KBM-7 (cell line): ENCODE measurements at places on chromosomes 12 and 14.
A peak's percentile ranks its signal among the peaks of the same experiment; 100 is the strongest.

- DNase-seq, result no peak
These were observed 9.1 kb upstream of the BDKRB2 start for GRCh38 chr14:96195441-96196081.

GRCh38 chr12:82474181-82474797 is 116.0 kb downstream of the METTL25 start:
- DNase-seq, result no peak

DNA sequence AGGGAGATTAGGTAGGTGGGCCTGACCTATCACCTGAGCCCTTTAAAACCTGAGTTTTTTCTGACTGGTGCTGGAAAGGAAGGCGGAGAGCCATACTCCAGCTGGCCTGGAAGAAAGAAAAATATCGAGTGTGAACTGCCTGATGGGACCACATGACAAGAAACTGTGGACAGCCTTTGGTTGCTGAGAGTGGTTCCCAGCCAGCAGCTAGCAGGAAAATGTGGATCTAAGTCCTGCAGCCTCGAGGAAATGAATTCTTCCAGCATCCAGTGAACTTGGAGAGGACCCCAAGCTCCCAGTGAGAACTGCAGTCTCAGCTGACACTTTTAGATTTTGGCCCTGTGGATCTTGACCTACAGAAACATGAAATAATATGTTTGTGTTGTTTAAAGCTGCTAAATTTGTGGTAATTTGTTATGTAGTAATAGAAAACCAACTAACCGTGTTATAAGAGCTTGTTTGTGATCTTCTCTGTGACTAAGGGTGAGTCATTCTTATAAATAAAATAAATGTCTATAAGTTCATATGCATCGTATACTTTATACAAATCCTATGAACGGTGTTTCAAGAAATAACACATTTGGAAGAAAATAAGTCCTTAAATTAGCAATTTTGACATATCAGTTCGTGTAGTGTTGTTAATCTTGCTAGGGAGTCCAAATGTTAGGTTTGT is 359.6 kb downstream of the BMP4 start:
- no peak for DNase-seq

DNA sequence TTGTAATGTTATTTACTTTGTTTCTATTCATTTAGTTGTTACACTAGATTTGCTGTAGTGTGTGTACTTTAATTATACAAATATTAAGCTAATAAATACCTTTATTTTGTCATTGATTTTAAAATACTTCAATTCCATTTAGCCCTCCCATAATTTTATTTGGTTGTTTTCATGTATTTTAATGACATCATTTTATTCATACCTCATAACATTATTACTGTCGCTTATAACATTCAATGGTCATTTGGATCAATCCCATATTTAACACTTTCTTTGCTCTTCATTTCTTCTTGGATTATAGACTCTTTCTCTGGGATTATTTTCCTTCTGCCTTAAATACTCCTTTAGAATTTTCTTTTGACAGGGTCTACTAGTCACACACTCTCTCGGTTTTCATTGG is 86.6 kb upstream of the CAND1 start:
- DNase-seq, result no peak

DNA sequence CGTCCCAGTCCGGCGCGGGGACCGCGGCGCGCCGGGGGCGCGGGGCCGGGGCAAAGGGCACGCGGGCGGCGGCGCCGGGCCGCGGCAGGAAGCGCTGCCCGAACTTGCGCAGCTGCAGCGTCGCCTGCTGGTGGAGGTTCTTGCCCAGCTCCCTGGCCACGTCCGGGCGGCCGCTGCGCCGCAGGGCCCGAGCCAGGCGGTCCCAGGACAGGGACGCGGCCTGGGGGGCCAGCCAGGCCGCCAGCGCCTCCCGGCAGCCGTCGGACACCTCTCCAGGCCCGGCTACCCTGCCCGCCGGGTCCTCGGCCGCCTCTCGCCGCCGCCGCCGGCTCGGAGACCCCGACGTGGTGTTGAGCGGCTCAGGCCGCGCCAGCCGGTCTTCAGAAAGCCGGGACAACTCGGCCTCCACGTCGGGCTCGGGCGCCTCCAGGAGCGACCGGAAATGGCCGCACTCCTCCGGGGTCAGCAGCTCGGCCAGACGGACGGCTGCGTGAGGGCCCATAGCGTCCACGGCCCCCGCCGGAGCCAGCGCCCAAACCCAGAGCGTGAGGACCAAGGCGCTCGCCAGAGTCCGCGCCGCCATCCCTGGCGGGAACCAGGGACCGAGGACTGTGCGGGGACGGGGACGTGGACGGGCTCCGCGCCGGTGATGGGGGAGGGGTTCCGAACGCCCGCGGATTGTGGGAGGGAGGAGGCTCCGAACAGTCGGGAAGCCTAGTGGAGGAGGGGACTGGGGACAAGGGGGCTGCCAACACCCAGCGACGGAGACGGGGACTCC is 34.0 kb downstream of the FIGNL2 start:
- peak; percentile 31 for DNase-seq

DNA sequence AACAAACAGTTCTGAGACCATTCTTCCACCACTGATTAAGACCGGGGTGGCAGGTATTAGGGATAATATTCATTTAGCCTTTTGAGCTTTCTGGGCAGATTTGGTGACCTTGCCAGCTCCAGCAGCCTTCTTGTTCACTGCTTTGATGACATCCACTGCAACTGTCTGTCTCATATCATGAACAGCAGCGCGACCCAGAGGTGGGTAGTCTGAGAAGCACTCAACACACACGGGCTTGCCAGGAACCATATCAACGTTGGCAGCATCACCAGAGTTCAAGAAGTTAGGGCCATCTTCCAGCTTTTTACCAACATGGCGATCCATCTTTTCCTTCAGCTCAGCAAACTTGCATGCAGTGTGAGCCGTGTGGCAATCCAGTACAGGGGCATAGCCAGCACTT is 16.9 kb downstream of the AEBP2 start:
- no peak for DNase-seq

DNA sequence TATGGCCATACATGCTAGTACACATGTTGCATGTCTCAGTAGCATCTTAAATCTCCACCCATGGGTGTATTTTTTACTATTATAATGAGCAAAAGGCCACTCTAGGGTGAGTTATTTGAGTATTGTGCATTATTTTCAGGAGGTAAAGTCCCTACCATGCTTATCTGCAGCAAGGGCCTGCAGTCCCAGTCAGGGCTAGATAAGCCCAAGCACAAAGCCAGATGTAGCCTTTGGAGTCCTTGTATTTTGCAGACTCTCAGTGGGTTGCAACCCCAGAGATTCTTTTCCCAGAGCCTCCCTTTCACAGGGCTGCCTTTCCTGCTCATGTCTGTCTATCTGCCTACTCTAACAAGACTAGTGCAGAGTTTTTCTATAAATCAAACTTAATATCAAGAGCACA is 295.3 kb downstream of the IPO8 start:
- DNase-seq, result no peak

DNA sequence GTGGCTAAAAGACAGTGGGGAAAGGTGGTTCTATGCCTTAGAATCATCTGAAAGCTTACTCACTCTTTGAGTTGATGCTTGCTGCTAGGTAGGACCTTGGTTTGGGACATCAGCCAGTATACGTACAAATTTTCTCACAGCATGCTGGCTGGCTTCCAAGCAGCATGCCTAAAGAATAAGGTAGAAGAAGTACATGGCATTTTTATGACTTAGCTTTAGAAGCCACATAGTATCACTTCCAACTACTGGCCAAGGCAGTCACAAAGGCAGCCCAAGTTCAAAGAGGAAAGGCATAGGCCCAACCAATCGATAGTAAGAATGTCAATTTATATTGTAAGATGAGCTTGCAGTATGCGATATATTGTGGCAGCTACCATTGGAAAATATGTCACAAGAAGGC is 284.2 kb upstream of the CAND1 start:
- no peak for DNase-seq

DNA sequence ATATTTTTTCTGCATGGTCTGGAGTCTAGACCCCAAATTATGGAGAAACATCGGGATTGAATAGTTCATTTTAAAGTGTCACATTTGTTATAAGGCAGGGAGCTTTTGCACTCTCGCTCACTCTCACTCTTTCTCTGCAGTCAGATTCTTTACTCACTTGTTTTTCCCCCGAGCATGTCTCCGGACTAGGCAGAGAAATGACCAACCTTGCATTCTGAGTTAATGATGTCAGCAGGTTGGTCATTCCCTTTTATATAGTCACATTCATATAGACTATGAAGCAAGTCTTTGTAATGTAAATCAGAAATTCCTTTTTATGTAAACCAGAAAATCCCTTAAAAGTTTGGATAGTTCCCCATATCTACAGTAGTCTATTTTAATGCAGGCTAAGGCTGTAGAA is 4.1 kb downstream of the C12orf75 start:
- DNase-seq, result no peak

DNA sequence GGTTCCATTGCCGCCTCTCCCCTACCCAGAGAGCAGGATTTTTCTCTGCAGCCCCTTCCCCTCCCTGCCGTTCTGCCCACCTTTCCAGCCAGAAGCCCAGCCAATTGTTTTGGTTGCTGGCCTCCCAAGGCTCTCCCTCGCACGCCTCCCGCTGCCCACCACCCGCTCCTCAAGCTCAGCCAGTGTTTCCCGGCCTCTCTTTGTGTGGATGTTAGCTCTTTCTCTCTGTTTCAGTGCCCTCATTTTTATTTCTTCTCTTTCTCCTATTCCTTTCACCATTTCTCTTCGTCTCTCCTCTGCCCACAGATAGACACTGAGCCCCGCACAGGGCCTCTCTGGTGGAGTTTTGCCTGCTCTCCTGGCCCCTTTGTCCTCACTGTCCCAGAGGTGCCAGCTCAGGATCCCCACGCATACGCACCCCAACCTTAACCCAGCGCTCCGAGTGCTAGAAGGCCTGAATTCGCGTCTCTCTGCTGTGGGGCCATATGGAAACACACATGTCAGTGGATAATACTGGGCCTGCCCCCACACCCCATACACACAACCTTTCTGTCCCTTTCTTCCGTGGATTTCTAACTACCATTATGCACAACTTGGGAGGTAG is 54.9 kb downstream of the SMUG1 start:
- DNase-seq, result no peak

GRCh38 chr12:118189741-118190191 is 53.8 kb downstream of the PEBP1 start:
- no peak for DNase-seq

- no peak for DNase-seq
These were observed 422.9 kb downstream of the SNAPC1 start for GRCh38 chr14:62185078-62185477.

- DNase-seq, result no peak
These were observed 323.9 kb downstream of the TMEM132D start for GRCh38 chr12:129579879-129580278.

DNA sequence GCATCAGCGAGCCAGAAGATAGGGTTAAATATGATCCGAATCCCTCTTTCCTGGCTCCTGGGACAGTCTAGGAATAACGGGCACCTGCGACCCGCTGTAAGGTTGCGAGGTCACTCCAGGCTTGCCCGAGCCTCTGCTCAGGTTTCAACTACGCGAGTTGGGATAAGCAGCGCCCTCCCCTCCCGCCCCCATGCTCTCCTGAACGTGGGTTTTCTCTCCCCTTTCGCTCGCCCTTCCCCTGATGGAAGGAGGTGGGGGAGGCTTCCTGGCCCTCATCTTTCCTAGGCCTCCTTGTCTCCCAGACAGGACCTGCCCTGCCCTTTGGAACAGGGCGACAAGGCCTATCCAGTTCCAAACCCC is 753 bp upstream of the ATP5MC2 start:
- no peak for DNase-seq
